Upper lobe of left lung (tissue), 6 donors: ENCODE measurements at places on chromosomes 6 and 20. TPM values are rescaled to one million over a fixed set of nuclear protein-coding genes. Genes with fewer than 3 reads are reported as not detected.

The PMEPA1 gene
- total RNA-seq = 2.1 TPM

DNA sequence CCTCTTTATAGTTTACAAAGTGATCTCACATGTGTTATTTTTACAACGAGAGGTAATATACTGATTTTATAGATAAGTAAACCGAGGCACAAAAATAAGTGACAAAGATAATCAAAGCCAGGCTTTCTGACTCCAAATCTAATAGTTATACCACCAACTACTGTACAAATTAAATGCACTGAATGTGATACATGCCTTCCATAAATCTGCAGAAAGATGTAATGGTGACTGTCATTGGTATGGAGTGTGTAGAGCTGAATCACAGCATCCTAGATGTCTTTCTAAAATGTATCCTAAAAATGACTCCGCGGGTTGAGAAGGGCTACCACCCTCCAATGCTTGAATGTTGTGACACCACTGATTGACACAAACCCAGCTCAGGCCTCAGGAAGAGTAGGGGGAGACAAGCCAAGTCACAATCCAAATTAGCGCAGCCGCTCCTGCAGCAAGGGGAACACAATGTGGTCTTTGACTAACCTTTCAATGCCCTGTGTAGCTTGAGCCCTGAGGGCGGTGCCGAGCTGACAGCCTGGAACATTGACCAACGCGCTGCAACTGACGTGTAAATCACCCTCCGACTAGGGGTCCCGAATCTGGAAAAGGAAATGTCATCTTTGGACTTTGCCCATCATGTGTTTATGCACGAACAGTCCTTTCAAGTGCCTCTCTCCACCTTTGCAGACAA lies 136.8 kb downstream of the OLIG3 start:
- no peak for DNase-seq

- DNase-seq = no peak
Observed at GRCh38 chr6:130037207-130037811, 18.9 kb downstream of the L3MBTL3 start.

DNA sequence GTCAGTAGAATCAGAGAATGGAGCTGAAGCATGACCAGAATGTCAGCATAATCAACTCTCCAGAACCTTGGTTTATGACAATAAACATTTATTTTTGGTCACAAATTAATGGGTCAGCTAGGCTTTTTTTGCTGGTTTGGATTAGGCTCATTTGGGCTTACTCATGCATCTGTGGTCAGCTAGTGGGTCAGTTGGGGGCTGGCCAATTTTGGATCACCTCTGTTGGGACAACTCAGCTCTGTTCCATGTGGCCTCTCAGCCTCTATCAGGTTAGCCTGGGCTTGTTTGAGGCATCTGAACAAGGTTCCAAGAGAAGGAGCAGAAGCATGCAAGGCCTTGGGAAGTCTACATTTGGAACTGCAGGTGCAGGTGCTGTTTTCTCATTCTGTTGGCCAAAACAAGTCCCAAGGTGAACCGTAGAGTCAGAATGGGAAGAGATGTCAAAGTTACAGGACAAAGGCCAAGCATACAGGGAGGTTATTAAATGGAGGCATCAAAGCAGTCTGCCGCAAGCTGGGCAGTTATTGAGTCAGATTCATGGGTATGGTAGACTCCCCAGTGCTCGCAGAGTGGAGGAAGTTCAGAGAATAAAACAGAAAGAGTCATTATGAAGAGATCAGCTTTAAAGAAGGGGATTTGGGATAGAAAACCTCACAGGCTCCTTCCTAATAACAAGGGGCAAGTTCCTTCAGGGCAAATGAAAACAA lies 173.0 kb downstream of the PLCB4 start:
- no peak for DNase-seq

DNA sequence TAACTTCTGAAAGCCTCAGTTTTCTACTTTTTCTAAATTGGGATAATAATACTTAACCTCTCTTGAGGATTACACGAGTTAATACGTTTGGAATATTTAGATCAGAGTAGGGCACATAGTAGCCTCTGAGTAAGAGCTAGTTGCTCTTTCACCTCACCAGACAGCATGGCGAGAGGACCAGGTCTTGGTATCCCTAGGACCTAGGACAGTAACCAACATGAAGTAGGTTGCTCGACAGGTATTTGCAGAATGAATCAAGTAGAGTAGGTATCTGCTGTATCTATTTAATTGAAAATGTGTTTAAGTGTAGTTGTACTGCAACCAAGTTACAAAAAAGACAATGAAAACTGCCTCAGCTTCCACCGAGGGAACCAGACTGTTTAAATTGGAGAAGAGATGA lies 1.4 kb downstream of the CDC5L start:
- no peak for DNase-seq

GRCh38 chr6:16698162-16698533 lies 63.1 kb downstream of the ATXN1 start:
- DNase-seq = no peak
